ENCODE measurements at places on chromosomes 5 and 9. TPM values are rescaled to one million over a fixed set of nuclear protein-coding genes. Genes with fewer than 3 reads are reported as not detected.

GRCh38 chr5:149496166-149496565 lies 55.1 kb downstream of the CSNK1A1 start:
- DNase-seq: no peak

GRCh38 chr5:83911367-83911919 lies 190.8 kb upstream of the HAPLN1 start:
- DNase-seq: no peak

DNA sequence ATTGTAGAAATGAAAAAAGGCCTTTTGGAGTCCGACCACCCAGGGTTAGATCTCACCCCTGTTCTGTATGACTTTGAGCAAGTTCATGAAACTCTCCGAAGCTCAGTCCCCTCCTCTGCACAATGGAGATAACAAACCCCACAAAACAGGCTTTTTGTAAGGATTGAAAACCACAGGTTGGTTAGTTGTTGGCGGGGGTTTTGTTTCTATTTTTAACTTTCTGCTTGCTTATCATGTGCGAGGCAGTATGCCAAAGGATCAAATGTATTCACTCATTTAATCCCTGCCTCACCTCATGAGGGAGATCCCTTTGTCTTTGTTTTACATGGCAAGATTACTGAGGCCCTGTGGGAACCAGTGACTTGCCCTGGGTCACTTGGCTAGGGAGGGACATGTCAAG lies 539.1 kb downstream of the CDK5RAP2 start:
- no peak for DNase-seq

DNA sequence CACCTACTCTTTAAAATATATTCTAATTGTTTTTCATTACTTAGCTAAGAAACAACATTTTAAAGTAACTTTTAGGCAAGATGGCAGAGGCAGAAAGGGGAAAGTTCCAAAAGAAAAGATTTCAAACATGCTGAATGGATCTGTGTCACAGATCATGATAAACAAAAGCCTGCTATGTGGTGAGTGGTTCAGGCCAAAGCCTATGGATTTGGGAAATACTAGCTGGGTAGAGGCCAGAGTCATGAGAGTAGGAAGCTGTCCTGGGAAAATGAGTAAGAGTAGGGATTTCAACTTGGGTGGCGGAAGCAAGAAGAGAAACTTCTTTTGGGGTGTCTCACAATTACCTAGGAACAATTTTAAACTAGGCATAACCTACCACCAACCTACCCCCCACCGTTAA lies 68.7 kb upstream of the GRHPR start:
- no peak for DNase-seq

DNA sequence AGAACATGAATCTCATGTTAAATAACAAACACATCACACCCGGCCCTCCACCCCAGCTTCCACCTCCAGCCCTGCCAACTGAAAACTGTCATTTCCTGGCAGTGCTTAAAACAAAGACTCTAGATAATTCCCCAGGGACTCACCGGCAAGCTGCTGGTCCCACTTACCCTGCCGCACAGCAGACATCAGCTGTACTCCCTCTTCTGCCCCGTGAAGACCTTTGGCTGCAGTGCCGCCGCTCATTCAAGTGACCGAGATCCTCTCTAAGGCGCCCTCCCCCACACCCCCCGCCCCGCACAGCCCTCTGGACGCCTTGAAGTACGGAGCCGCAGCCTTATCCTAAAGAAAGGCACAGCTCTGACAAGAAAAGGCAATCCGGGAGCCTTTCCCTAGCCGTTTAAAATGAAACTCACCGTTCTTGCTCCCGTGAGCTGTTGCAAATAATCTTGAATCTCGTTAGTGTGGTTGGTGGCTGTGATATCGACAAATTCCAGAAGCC lies 434 bp downstream of the GLRX start:
- DNase-seq: peak; percentile 43

DNA sequence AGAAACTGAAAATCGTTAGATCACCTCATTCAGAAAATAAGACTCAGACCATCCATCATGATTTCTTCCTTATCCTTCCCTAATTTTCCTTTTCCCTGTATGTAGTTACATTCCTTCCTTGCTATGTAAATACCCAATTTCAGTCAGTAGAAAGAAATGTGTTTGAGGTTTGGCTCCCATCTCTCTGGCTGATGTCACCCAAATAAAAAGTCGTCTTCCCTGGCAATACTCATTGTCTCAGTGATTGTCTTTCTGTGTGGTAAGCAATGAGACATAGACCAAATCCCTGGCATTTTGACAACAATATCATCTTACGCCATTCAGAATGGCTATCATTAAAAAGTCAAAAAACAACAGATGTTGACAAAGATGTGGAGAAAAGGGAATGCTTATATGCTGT lies 303.9 kb upstream of the EDIL3 start:
- no peak for DNase-seq

GRCh38 chr5:126814721-126815404 lies 37.9 kb downstream of the LMNB1 start:
- no peak for DNase-seq

GRCh38 chr9:126608551-126608950 lies 5.2 kb upstream of the LMX1B start:
- no peak for DNase-seq

- no peak for DNase-seq
Observed at GRCh38 chr5:15014809-15015208, 143.2 kb upstream of the ANKH start.

DNA sequence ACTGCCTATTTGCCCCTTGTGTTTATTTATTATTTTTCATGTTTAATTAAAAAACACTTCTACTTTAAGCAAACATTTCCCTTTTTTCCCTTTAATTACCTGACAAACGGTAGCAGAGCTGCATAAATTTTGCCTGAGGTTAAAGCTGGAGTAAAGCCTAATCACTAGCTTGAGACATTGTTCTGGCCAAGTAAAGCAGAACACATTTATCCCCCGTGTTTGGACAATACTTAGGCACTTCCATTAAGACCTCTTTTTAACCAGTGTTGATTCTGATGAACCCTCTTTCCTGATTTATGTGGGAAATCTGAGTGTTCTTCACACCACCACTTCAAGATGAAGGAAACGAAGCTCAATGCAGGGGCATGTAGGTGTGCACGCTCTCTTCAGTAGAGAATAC lies 54.5 kb downstream of the BNC2 start:
- no peak for DNase-seq

GRCh38 chr5:95907067-95907705 lies 54.5 kb downstream of the ELL2 start:
- DNase-seq: no peak

- no peak for DNase-seq
Observed at GRCh38 chr9:87857948-87858335, 24.7 kb upstream of the SPATA31E1 start.

DNA sequence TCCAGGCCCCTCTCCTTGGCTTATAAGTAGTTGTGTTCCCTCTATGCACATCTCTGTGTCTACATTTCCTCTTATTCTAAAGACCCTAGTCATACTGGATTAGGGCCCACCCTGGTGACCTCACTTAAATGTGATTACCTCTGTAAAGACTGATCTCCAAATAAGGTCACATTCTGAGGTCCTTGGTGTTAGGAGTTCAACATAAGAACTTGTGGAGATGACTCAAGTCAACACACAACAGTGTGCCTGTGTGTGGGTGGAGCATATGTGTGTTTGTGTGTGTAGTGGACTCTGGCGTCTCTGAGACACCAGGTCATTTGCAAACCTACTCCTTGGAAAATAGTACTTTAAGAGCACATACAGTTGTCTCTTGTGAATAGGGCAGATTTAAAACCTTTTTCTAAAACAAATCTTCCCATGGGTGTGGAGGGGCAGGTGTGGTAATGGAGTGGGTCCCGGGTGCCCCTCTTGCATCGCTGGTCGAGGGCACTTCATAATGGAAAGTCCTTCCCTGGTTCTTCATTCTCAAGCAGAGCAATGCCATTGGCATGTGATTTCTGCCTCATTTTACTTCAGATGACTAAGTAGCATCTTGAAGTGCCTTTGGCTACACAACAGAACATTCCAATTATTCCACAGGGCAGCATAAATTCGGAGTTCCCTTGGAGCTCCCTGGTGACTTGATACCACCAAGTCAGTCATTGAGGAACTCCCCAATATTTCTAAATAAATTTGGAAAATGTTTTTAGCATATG lies 84.4 kb downstream of the C9orf152 start:
- no peak for DNase-seq

GRCh38 chr5:87122151-87122977 lies 145.3 kb upstream of the RASA1 start:
- no peak for DNase-seq

DNA sequence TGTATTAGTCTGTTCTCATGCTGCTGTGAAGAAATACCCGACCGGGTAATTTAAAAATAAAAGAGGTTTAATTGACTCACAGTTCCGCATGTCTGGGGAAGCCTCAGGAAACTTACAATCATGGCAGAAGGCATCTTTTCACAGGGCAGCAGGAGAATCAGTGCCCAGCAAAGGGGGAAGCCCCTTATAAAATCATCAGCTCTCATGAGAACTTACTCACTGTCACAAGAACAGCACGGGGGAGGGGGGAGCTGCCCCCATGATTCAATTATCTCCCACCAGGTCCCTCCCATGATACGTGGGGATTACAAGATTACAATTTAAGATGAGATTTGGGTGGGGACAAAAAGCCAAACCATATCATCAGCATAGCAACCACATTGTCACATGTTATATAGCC lies 102.5 kb downstream of the GPBP1 start:
- no peak for DNase-seq

DNA sequence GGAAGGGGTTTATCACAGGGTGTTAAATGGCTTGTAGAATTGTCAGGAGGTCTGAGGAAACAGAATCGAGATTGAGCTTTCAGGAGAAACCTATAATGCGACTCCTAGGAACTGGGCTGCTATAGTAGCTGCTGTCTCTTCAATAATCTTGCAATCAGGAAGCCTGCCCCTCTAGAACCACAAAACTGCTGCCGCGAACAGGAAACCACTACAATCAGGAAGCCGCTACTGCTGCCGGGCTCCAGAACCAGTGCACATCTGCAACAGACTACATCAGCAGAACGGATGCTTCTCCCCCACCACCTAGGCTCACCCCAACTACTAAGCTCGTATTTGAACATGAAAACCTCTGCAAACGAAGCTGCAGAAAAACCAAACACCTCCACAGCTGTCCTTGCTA lies 31.6 kb downstream of the TNFSF8 start:
- DNase-seq: no peak

DNAJC21 gene
- 34.5 TPM for total RNA-seq

DIMT1 gene
- total RNA-seq: 19.8 TPM

SLC1A1 gene
- total RNA-seq: 54.7 TPM

ANKRD20A1 gene
- total RNA-seq: 7.6 TPM

GPRIN1 gene
- 107 TPM for total RNA-seq

PHYHD1 gene
- total RNA-seq: 1.1 TPM

MARVELD2 gene
- total RNA-seq: 0.78 TPM

WNK2 gene
- 16.4 TPM for total RNA-seq

IFNA2 gene
- total RNA-seq: not detected
